ENCODE measurements at places on chromosomes 12 and 14. TPM values are rescaled to one million over a fixed set of nuclear protein-coding genes. Genes with fewer than 3 reads are reported as not detected.

The SLC10A1 gene
- total RNA-seq, result not detected

The USP44 gene
- 0.20 TPM for total RNA-seq

The IGF1 gene
- total RNA-seq, result not detected

The SLC5A8 gene
- total RNA-seq, result not detected

The LGR5 gene
- not detected for total RNA-seq

The GALC gene
- total RNA-seq, result 10.2 TPM

The RHOJ gene
- not detected for total RNA-seq

The CLEC2D gene
- 0.27 TPM for total RNA-seq

The KRT71 gene
- not detected for total RNA-seq

The INHBE gene
- 0.09 TPM for total RNA-seq

The ARHGAP9 gene
- total RNA-seq, result 0.35 TPM

The KRT7 gene
- 5,579 TPM for total RNA-seq

The DHH gene
- not detected for total RNA-seq

The ADAM21 gene
- not detected for total RNA-seq

The IL23A gene
- total RNA-seq, result 0.22 TPM

The PTGDR gene
- total RNA-seq, result not detected

The AKAP5 gene
- 0.46 TPM for total RNA-seq

The OS9 gene
- total RNA-seq, result 119 TPM

The KRT72 gene
- not detected for total RNA-seq

The DBX2 gene
- total RNA-seq, result not detected

The KRT5 gene
- 0.62 TPM for total RNA-seq

The P2RX7 gene
- total RNA-seq, result not detected

The FAM161B gene
- total RNA-seq, result 1.5 TPM

The CISTR gene
- total RNA-seq, result not detected

The SERPINA3 gene
- total RNA-seq, result 15.9 TPM

The GPR68 gene
- total RNA-seq, result 0.20 TPM

The VRTN gene
- total RNA-seq, result not detected

The PROX2 gene
- total RNA-seq, result not detected

The GPR162 gene
- 0.48 TPM for total RNA-seq

The JPH4 gene
- total RNA-seq, result 0.06 TPM

The STYK1 gene
- 0.30 TPM for total RNA-seq

The SELPLG gene
- 1.2 TPM for total RNA-seq

The NPC2 gene
- total RNA-seq, result 207 TPM

The GDF3 gene
- total RNA-seq, result not detected

The NINJ2 gene
- 0.56 TPM for total RNA-seq

The CYP46A1 gene
- 0.25 TPM for total RNA-seq

The RNF212B gene
- not detected for total RNA-seq

The TAS2R46 gene
- not detected for total RNA-seq

The ADAMTS20 gene
- not detected for total RNA-seq

The LRIG3 gene
- 5.1 TPM for total RNA-seq

The IFNG-AS1 gene
- total RNA-seq, result not detected

The CORO1C gene
- 181 TPM for total RNA-seq

The B4GALNT1 gene
- total RNA-seq, result 44.0 TPM

The NTS gene
- total RNA-seq, result 84.7 TPM

The ZNF219 gene
- 30.8 TPM for total RNA-seq

The INSM2 gene
- not detected for total RNA-seq

The P2RX2 gene
- not detected for total RNA-seq

The COQ10A gene
- 17.2 TPM for total RNA-seq

The PSME2 gene
- 151 TPM for total RNA-seq
